ENCODE measurements at places on chromosomes 3 and 15. TPM values are rescaled to one million over a fixed set of nuclear protein-coding genes. Genes with fewer than 3 reads are reported as not detected.

Gene PARP9
- 25.6 TPM for total RNA-seq

Gene IMPG2
- 0.84 TPM for total RNA-seq

Gene MYO5A
- total RNA-seq: 69.7 TPM

Gene RHOV
- total RNA-seq: not detected

Gene CSNK1G1
- 16.1 TPM for total RNA-seq

Gene LRRC31
- not detected for total RNA-seq

Gene FMN1
- total RNA-seq: 31.2 TPM

Gene STAB1
- 42.6 TPM for total RNA-seq

Gene WDR76
- 6.7 TPM for total RNA-seq

Gene EIF2B5
- total RNA-seq: 41.0 TPM

Gene VGLL3
- total RNA-seq: under 0.01 TPM

Gene NPAP1
- total RNA-seq: not detected

Gene SLC12A1
- total RNA-seq: not detected

Gene MYL3
- total RNA-seq: not detected

Gene MUC4
- total RNA-seq: under 0.01 TPM

Gene AVEN
- total RNA-seq: 5.9 TPM

Gene CRBN
- 456 TPM for total RNA-seq

Gene HTR3C
- total RNA-seq: not detected

Gene ARF4
- total RNA-seq: 69.9 TPM

Gene TMEM207
- not detected for total RNA-seq

Gene C2CD4B
- total RNA-seq: 0.21 TPM

Gene RASGRF1
- not detected for total RNA-seq

Gene NT5DC2
- total RNA-seq: 0.73 TPM

Gene IGSF10
- total RNA-seq: 0.10 TPM

Gene TBC1D2B
- 38.1 TPM for total RNA-seq

Gene TNFAIP8L3
- total RNA-seq: 0.31 TPM

Gene SPSB4
- not detected for total RNA-seq

Gene TYRO3
- total RNA-seq: 0.21 TPM

Gene PLOD2
- 1.8 TPM for total RNA-seq

Gene MASP1
- not detected for total RNA-seq

Gene PGBD4
- 4.5 TPM for total RNA-seq

Gene NTRK3
- total RNA-seq: under 0.01 TPM

All from mononuclear cell (primary cell).